ENCODE measurements at places on chromosomes 6 and 20.

DNA sequence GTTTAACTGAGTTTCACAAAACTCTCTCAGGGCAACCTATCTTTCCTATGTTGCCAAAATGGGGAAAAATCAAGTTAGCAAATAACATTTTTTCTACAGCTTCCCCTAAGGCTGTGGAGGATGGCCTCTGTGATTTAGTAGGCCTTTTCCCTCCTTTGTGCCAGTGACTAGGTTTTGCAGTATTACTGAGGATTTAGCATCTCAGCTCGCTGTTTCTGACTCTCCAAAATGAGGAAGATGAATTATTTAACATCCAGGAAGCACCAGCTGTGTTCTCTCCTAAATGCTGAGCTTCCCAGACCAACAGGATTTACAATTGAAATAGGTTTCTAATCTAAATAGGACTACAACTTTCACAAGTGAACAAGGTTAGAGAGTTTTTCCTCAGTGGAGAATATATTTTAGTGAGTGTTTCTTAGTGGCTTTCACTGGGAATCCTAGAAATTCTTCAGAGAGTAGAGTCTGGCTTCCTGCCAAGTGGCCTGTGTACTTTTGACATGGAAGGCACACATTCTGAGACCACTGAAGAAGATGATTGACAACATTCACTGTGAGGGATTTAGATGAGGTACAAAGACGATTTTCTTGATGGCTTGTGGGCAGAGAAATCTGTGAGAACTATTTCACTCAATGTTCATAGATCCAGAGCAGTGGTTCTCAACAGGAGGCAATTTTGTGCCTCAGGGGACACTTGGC is 62.4 kb downstream of the PTCHD4 start:
- DNase-seq: no peak

- DNase-seq: no peak
Observed at GRCh38 chr6:84514089-84514971, 250.1 kb downstream of the TBX18 start.

GRCh38 chr20:32957459-32957858 is 46.8 kb downstream of the SUN5 start:
- DNase-seq: no peak

- no peak for DNase-seq
Observed at GRCh38 chr20:20915844-20916243, 190.3 kb downstream of the LINC00237 start.

- DNase-seq: no peak
Observed at GRCh38 chr6:30111266-30111856, 1.5 kb downstream of the TRIM31 start.

GRCh38 chr6:72083976-72084375 is 197.6 kb downstream of the RIMS1 start:
- no peak for DNase-seq

DNA sequence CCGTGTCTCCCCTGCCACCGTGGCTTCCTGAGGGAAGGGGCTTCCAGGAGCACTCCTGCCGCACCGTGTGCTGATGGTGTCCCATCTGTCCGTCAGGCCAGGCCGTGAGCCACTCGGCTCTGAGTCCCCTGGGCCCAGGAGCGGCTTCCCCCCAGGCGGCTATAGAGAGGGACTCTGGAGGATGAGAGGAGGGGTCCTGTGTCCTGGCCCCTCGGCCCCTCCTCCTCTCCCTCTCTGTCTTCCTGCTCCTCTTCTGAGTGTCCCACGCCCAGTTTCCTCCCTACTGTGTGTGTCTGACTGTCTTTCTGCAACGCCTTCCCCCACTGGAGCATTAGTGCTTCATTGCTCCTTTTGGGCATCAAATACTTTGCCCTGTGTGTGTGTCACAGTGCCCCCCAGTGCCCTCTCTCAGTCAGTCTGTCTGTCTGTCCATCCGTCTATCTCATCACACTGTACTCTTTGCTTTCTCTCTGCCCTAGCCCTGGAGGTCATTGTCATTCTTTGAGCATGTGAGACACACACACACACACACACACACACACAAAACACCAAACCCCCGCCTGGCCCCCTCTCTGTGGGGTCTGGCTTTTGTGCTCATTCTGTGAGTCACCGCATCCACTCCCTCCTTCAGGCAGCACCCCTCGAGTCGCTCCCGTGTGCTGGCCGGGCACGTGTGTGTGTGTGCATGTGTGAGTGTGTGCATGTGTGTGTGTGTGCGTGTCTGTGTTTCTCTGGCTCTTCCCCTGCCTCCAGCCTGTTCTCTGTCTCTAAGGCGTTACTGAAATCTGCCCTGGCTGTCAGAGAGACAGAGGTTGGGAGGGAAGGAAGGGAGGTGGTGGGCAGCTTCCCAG is 71.9 kb downstream of the SRC start:
- no peak for DNase-seq

GRCh38 chr6:38450717-38451116 is 189.0 kb downstream of the BTBD9 start:
- DNase-seq: no peak

DNA sequence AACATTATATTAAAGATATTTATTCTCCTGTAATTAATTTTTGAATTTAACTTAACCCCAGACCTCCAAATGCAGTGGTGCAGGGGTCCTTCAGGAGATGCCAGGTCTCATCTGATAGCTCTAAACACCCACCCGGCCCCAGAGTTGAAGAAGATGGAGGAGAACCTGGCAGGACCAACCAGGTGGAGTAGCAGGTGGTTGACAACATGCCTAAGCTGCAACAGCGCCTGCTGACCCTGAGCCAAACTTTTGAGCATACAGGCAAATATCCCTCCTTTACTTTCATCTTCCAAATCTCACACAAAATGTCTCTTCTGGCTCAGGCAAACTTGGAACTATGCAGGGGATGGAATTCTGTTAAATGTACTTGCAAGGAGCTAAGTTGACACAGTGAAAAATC is 145.3 kb upstream of the TCF21 start:
- DNase-seq: no peak

- no peak for DNase-seq
Observed at GRCh38 chr6:3949521-3949920, 100.3 kb downstream of the FAM50B start.

GRCh38 chr6:1336246-1336843 is 24.4 kb downstream of the FOXQ1 start:
- no peak for DNase-seq

DNA sequence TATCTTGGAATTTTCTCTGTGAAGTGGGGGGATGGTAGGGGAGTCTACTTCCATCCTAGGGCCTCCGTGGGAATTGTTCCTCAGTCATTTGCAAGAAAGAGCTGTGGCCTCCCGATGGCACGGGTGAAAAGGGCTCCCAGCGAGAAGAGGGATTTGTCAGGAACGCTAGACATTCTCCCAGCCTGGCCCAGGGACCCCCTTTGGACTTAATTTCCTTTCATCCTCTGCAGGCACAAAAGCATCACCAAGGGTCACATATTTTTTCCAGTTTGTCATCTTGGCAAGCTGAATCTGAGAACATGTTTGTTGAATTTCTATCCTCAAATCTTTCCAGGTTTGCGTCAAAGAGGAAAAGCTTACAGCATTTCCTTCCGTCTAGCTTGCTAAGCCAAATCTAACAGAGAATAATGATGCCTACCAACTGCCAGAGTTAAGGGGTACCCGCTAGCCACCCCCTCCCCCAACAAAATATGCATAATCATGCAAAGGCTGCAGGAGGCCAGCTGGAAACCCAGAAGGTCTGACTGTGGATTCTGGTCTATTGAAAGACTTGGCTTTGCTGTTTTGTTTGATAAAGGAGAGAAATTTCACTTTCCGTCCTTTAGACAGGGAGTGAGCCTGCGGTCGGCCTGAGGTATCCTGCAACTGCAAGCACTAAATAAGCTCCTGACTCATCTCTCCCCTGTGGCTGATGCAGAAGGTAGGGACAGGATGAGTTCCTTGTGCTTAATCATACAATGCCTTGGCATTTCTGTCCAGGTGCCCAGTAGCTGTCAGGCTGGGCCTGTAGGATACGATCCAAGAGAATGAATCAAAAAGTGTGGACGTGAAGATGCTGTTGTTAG is 23.1 kb downstream of the PSMG4 start:
- DNase-seq: no peak

DNA sequence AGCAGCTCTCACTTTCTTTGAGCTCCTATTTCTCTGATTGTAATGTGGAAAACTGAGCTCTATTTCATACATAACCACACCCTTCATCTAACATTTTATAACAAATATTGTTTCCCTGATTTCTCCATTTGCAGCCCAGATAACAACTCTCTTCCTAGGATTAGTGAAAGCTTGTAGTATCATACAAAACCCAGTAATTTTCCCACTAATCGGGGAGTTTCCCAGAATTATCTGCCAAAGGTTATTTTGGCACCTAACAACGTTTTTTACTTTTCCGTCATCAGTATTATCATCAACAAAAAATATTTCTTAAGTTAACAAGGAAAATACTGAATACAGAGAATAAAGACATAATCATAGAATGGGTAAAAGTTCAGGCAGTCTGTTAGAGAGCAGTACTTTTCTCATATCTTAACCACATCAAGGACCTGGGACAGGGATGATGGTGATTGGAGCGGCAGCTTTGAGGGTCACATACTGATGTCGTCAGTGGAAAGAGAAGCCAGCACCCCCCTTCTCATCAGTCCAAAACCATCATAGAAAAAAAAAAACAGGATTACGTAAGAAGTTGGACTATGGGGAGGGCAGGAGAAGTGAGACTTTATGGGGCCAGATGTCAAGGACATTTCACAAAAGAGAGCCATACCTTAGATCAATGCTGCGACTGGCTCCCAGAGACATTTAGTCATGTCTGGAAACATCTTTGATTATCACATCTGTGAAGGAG is 166.1 kb upstream of the TNFAIP3 start:
- DNase-seq: no peak

DNA sequence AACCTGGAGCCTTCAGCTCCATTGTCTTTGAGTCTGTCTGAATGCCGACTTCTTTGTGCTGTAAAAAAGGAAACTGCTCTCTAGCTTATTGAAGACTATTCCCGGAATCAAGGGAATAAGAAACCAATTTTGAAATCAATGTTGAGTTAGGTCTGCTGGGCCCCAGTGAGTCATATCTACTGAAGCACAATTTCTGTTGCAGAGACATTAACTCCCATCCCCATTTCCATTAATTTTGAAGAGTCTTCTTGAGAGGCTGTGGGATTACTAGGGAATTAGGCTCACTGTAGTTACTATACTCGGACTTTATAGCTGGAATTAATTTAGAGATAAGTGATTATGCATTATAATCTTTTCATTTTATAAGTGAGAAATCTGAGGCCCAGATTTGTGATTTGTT is 116.7 kb downstream of the SLC35F1 start:
- DNase-seq: no peak

- DNase-seq: no peak
Observed at GRCh38 chr6:75421316-75422023, 72.1 kb downstream of the FILIP1 start.

- no peak for DNase-seq
Observed at GRCh38 chr6:108078191-108078590, 3.6 kb upstream of the OSTM1 start.

- no peak for DNase-seq
Observed at GRCh38 chr20:50332491-50332980, 141.9 kb downstream of the CEBPB start.

- no peak for DNase-seq
Observed at GRCh38 chr6:79372757-79373156, 138.3 kb upstream of the HMGN3 start.

DNA sequence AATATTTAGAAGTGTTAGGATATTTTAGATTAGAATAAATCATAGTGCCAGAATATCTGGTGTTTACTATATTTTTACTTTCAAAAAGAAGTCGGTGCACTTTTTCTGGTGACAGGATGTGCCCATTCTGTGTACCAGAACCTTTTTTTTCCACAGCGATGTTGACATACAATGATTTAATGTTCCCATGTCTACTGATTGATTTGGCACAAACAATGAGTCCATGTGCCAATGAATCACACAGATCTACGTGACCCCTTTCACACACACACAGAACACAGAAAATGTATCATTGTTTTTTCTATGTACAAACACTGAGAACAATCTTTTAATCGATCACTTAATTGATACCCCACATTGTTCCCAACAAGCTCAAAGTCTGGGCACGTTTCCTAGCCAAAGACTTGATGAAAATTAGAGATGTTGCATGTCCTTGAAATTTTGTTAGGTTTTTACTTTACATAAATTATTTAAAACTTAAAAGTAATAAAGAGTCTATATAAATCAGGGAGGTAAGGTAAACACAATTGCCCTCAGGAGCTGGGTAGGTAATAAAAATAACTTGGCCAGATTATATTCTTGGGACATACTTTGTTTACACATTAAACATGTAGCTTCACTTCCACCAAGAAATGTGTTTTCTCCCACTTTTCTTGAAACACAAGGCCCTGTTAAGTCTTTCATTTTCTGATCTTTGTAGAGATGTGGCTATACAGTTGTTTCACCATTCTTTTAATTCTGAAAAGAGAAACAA is 36.4 kb upstream of the SOX4 start:
- no peak for DNase-seq

- DNase-seq: no peak
Observed at GRCh38 chr6:144307880-144308279, 22.7 kb downstream of the UTRN start.

DNA sequence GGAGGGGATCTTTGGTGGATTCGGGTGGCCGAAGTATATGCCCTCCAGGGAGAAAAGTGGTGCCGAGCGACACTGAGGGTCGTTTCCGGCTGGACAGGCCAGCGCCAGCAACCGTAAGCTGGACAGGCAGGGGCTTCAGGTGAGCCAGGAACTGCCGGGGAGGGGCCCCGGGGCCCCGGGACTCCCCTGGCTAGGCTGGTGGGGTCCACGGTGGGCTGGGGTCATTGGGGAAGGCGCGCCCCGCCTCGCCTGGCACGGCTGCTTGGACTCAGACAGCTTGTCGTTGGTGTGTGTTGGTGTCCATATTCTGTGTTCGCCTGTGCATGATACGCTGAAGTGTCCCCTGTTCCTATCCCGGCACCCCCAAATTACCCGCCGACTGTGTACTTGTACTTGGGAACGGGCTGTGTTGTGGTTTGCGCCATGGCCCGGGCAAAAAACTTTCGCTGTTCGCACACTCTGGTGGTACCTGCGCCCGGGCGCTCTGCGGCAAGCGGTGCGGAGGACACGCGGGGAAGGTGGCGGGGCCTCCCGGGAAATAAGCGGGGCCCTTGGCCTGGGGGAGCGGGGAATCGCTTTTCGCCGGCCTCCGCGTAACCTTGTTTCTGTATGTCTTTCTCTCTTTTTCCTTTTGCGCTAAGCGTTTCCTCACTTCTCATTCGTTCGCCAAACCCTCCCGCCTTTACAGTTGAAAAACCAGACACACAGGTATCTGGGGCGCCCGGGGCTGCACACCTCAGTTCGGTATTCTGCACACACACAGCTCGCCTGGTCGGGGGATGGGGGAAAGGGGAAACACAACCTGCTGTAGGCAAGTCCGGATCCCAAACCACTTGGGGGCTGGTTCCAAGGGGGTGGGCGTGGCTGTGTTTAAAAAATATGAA is 3.2 kb downstream of the GNAS start:
- no peak for DNase-seq

DNA sequence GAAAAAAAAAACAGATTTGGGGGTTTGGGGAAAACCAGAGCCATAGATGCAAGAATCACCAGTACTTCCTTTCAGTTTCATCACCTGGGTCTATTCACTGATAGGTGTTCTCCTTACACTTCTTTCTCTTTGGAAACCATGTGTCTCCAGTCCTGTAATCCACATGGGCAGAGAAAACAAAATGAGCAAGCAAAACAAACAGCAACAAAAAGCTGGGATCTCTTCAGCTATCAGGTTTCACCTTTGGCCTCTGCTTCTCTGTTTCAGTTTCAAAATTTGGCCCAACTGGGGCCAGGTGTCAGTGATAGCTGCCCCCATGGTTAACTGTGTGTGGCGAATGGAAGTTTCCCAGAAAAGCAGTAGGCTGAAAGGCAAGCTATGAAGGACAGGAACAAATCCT is 220.0 kb upstream of the THBS2 start:
- DNase-seq: no peak
